ENCODE measurements at places on chromosomes 1 and 21. TPM values are rescaled to one million over a fixed set of nuclear protein-coding genes. Genes with fewer than 3 reads are reported as not detected.
A peak's percentile ranks its signal among the peaks of the same experiment; 100 is the strongest.

- no peak for DNase-seq
These were observed 36.7 kb downstream of the CHD5 start for GRCh38 chr1:6143395-6143794.

- no peak for DNase-seq
These were observed 21.5 kb upstream of the SPATC1L start for GRCh38 chr21:46205766-46206162.

DNA sequence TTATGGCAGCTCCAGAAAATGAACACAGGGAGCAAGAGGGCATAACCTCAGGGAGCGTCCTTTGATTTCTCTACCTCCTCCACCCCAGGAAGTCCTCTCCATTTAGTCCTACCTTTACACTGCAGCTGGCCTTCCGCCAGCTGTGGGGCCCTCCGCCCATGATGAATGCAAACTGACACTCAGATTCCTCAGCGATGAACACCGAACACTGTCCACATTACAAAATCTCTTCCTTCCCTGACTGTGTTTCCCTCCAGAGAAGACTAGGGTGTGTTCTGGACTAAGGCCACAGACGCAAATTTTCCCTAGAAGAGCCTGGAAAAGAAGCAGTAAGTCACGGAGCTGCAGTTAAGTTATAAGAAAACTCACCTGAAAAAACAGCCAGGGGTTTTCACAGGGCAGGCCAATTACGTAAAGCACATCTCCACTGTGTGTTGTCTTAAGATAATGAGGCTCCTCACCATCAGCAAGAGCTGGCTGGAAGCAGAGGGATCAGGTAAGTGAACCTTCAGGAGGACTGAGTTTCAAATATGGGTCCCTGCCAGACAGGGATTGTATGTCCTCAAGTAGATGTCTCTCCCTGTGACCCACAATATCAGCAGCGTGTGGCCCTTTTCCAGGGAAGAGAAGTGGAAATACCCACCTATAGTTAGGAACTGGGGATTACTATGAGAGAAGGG is 46.3 kb upstream of the ATP1B1 start:
- DNase-seq: no peak

GRCh38 chr1:161946071-161946987 is 77.3 kb downstream of the OLFML2B start:
- DNase-seq: peak; percentile 29

GRCh38 chr1:116671912-116672311 is 4.4 kb upstream of the IGSF3 start:
- no peak for DNase-seq

DNA sequence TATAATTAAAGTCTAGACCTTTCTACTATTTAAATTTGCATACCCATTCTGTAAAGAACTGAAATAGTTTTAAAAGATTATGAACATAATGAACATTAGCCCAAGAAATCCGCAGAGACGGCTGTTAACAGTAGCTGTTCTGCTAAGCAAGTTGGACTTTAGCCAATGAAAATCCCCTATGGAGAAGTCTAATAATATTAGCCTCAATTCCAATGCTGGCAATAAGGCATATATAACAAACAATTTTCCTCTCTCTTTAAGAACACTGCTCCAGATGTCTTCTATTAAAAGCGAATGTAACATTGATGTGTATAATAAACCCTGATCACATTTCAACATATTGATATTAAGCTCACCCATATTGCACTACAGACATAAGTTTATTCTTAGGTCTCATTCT is 221.3 kb upstream of the KCTD3 start:
- DNase-seq: peak; percentile 80

- no peak for DNase-seq
These were observed 581.1 kb upstream of the PLXNA2 start for GRCh38 chr1:208825300-208825699.

Gene B4GALT2
- total RNA-seq: 13.6 TPM

All from lung (tissue), 17 donors.